ENCODE measurements at places on chromosomes 12 and 14.
A peak's percentile ranks its signal among the peaks of the same experiment; 100 is the strongest.

GRCh38 chr14:91237219-91237618, 7.3 kb downstream of the GPR68 start:
- no peak for DNase-seq

- DNase-seq, result no peak
These were observed at the start of gene PLEKHG3 for GRCh38 chr14:64704143-64704742. Gene PLEKHG3 (plus strand): TSS chr14:64704424. CDS start chr14:64727632, 23,208 bp downstream.

GRCh38 chr14:81033698-81034240, 78.3 kb downstream of the TSHR start:
- peak; percentile 67 for DNase-seq

DNA sequence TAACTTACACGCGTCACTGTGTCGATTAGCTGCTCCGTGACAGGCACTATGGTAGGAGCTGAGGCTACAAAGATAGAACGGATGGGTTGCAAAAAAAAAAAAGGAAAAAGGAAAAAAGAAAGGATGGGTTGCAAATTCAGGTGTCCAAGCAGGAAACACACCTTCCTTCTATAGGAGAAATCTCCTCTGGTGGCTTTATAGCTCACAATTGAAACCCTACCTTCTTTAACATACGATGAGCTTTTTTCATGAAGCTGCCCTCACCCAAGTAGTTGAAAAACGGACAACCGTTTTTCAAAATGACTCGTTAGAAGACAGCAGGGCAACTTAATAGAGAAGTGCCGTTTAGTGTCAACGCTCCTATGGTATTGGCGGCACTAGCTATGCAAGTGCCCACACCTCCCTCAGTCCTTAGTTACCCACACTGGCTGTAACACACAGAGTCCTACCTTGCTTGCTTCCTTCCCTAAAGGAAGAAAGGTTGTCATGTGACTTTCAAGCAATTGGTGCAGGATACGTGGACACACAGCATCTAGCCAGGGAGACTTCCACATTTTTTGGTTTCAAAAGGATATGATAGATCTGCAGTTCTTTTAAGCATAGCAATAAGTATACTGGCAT, 682 bp upstream of the TRIP11 start:
- peak; percentile 95 for DNase-seq

GRCh38 chr14:57487771-57488170, 5.9 kb downstream of the CCDC198 start:
- no peak for DNase-seq

DNA sequence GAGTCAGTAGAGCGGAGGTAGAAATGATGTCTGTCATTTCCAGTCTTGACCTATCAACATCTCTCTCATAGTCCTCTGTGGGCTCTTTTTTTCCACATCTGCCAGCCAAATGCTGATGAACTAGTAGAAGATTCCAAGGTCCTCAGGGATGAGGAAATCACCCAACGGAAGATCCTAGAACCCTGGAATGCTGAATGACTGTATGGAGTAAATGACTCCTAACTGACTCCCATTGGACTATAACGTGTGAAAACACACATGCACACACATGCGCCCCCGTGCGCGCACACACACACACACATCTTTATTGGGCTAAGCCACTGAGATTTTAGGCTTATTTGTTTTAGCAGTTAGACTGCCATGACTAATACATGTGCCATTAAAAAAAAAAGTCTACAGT, 159.2 kb downstream of the MYRFL start:
- no peak for DNase-seq

DNA sequence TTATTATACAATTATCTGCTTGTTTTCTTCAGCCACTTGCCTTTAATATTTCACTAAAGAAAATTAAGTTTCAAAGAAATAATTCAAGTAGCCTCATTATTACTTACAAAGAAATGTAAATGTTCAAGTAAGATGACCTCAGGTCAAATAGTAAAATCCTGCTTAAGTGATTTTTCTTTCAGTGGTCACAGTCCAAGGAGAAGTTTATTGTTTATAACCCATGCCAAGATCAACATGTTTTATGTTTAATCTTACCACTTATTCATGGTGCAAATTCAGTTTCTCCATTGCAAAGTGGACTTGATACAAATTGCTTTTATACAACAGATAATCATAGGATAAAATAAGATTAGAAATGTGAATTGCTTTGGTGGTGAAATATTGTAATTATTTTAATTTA, 370.2 kb upstream of the FLRT2 start:
- DNase-seq, result no peak

DNA sequence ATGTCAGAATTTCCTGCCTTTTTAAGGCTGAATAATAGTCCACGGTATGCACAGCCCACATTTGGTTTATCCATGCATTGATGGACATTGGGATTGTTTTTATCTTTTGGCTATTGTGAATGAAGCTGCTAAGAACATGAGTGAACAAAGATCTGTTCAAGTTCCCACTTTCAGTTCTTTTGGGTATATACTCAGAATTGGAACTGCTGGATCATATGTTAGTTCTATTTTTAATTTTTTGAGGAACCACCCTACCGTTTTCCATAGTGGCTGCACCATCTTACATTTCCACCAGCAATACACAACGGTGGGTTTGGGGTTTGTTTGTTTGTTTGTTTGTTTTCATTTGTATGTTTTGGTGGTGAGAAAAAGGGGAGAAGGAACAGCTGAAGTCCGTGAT, 6.4 kb downstream of the GPR68 start:
- DNase-seq, result no peak

All from Karpas-422 (cell line).